ENCODE measurements at places on chromosomes 6 and 20.
A peak's percentile ranks its signal among the peaks of the same experiment; 100 is the strongest.

GRCh38 chr6:97422171-97422570, 139.2 kb upstream of the MMS22L start:
- no peak for DNase-seq

DNA sequence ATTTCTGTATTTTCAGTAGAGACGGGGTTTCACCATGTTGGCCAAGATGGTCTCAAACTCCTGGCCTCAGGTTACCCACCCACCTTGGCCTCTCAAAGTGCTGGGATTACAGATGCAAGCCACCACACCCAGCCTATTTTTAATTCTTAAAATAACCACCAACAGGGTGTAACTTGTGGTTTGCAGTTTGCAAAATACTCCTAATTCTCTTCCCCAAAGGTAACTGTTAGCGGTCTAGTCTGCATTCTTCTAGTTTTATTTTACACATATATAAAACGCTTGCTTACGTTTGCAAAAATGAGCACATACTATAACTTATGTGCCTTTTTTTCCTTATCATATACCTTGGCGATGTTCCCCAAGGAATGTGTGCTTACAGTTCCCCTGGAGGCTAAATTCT, 25.6 kb upstream of the CHMP4B start:
- DNase-seq = no peak

- no peak for DNase-seq
Measured at GRCh38 chr6:113782636-113783035, 74.5 kb upstream of the MARCKS start.

DNA sequence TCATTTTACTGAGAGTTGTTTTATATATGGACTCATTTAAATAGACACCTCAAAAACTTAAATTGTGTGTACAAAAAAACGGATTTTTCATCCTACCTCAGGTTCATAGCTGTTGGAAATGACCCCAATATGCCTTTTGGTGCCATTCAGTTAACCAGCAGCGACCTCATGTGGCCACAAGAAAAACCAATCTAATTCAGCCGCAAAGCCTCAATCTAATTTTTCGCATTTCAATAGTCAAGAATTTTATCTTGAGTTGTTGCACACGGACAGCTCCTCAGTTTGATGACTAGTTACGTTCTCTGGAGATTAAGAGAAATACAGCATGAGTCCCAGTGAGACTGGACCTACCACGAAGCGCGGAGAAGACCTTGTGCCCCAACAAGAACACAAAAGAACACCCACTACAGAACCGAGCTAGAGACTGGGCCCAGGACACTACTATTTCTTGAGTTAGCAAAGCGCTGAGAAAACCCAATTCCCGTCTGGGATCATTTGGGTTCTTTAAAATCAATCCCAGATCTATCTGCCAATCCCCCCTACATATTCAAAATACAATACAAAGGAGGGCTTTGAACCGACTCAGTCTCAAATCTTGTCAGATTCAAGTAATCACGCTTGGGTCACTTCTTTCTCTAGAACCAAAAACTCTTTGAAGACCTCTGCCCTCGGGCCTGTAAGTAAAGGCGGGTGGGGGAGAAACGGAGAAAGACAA, 1.1 kb downstream of the TCP11 start:
- DNase-seq = peak; percentile 43

GRCh38 chr6:52536424-52536916, 40.4 kb downstream of the TRAM2 start:
- no peak for DNase-seq

- DNase-seq = no peak
Measured at GRCh38 chr6:99512033-99512432, 3.2 kb downstream of the USP45 start.

DNA sequence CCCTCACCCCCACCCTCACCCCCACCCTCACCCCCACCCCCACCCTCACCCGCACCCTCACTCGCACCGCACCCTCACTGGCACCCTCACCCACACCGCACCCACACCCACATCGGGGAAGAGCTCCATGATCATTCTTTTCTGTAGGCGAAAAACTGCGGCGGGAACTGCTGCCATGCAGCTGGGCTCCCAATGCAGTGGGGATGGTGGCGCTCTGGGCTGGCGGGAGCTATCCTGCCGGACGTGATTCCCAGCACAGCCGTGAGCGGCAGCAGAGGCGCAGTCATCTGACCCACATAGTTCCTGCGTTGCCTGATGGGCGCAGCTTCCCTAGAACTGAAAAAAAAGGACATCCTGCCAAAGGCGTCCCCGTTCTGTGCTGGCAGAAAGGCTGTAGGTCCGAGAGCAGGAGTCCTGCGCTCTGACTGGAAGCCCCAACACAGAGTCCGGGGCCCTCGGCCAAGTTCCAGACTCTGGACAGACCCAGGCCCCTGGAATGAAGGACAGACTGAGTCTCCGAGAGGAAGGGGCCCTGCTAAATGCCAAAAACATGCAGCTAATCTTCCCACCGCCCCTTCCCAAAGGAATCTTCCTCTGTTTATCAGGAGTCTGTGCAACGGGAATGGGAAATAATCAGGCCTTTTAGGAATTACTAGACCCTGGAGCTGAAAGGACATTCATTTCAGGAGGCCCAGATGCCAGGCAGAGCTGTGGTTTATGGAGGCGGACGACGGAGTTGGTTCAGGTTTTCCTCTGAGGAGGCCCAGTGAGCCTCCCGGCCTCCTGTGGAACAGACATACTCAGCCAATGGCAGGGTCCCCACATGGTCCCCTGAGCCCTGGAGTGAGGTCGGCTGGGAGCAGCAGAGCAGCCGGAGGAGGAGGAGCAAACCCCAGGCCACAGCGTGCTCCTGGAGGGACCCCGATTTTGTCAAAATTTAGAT, 14.1 kb upstream of the TCFL5 start:
- DNase-seq = peak; percentile 43

- no peak for DNase-seq
Measured at GRCh38 chr20:62320581-62321354, 18.0 kb downstream of the ADRM1 start.

GRCh38 chr6:36290668-36291620, 21.1 kb downstream of the PNPLA1 start:
- no peak for DNase-seq

DNA sequence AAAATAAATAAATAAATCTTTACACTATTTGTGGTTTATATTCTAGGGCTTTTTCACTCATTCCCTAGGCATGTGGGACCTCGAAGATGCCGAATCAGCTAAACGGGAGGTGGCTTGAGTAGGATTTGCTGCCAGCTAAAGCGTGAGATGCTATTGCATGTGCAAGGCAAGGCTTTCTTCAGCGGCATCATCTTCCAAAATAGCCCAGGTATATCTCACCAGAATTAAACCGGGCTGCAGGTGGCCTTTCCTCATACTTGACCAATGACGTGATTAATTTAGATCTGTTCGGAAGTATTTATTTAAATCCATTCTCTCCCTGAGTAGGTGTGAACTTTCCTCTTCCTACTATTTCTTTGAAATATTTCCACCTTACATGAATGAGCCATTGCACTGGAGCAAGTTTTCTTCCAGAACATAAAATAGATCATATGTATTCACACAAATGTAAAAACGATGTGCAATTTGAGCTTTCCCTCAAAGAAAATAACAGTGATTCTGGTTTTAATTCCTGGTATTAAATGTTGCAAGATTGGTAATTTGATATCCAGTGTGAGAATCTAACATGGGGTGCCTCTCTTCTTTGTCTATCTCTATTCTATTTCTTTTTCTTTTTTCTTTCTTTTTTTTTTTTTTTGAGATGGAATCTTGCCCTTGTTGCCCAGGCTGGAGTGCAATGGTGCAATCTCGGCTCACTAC, 24.3 kb upstream of the ZNF217 start:
- DNase-seq = no peak

- DNase-seq = no peak
Measured at GRCh38 chr6:15378866-15379265, 133.0 kb downstream of the JARID2 start.

DNA sequence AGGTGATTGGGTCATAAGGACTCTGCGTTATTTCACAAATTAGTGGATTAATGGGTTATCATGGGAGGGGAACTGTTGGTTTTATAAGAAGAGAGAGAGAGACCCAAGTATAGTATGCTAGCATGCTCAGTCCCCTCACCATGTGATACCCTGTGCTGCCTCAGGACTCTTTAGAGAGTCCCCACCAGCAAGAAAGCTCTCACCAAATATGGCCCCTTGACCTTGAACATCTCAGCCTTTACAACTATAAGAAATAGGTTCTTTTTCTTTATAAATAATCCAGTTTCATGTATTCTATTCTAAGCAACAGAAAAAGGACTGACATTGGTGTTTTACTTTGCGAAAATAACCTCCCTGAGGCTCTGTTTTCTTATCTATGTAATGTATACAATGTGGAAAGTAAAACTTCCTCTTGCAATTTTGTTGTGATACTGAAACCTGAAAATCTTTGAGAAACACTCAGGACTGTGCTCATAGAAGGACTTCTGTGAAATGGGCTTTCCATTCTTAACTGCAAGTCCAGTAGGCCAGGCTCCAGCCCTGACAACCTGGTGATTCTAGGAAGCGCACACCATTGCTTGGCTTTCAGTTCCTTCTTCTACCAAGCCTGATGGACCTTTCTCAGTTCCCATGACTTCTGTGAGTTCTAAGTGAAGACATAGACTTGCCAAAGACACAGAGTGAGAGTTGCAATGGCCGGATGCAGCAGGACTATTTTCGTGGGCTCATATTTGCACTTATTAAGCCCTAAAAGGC, 21.9 kb downstream of the SIRPD start:
- DNase-seq = no peak

- DNase-seq = no peak
Measured at GRCh38 chr6:45655745-45656476, 278.2 kb upstream of the SUPT3H start.

- no peak for DNase-seq
Measured at GRCh38 chr6:121434037-121434770, 1.2 kb upstream of the GJA1 start.

All from NCI-H446 treated with DMSO at 0.1 percent for 48 hours (cell line).